Mesenteric fat pad (tissue), 1 donor: ENCODE measurements at places on chromosomes 1 and 21.

- no peak for DNase-seq
These were observed 70.8 kb upstream of the CASZ1 start for GRCh38 chr1:10867138-10867721.

DNA sequence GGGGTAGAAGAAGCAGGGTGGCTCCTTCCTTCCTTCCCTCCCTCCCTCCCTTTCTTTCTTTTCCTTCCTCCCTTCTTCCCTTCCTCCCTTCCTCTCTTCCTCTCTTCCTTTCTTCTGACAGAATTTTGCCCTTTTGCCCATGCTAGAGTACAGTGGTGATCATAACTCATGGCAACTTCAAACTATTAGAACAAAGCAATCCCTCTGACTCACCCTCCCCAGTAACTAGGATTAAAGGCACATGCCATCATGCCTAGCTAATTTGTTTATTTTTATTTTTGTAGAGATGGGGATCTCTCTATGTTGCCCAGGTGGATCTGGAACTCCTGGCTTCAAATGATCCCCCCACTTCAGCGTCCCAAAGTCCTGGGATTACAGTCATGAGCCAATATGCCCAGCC is 10.0 kb upstream of the RPE65 start:
- no peak for DNase-seq

GRCh38 chr1:167232801-167233200 is 12.1 kb downstream of the POU2F1 start:
- DNase-seq, result no peak

GRCh38 chr1:158058237-158058985 is 65.0 kb downstream of the KIRREL1 start:
- no peak for DNase-seq

GRCh38 chr1:114771992-114772391 is 8.5 kb downstream of the SIKE1 start:
- DNase-seq, result no peak

DNA sequence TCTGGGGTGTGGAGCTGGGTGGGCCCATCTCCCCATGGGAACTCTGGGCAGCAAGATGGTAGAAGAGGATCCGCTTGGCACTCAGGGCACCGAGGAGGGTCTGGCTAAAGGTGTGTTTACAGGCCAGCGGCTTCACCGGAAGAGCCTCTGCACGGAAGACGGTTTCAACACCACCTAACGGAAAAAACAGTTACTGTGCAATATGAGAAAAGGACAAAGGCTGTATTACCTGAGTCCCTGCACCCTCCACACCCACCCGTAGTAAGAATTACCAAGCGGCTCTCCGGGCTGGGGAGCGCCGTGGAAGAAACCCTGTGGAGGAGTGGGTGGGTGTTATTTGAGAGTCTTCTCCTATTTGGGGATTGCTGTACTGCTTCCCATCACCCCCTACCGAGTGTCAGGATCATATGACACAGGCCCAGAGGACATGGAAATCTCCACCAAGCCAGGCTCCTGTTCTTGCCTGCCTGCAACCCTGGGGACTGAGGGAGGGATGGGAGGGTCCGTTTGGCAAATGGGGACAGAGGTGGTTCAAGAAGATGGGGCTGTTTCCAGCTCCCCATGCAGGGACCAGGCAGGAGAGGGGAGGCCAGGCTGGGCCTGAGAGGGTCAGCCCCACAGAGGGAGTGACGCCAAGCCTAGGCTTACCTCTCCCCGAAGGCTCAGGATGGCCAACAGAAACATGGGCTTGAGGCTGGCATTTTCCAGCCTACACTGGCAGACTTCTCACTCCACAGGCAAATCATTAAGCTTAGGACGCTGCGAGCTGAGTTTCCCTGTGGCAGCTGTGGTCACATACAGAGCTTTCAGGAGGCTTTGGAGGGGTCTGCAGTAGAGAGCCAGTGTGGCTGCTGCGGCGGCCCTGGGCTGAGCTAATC is 203.5 kb upstream of the TMEM51 start:
- no peak for DNase-seq

- DNase-seq, result no peak
These were observed 129.1 kb downstream of the S1PR1 start for GRCh38 chr1:101365878-101366277.

GRCh38 chr21:46095083-46095719 is 2.7 kb upstream of the COL6A2 start:
- DNase-seq, result peak; percentile 88

DNA sequence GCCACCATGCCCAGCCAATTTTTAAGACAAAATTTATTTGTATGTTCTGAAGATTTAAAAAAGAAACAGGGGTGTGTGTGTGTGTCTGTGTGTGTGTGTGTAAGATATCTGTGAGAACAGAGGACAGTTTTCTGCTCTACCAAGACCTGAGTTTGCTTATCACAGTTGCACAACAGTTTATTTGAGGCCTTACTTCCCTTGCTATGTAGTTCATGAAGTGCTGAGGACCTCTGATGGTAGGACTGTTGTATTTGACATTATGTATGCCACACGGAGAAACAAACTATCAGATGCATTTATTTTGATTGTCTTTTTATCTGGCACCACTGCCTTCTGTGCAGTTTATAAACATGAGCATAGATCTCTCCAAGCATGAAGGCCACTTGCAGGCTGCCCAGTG is 355.2 kb downstream of the PBX1 start:
- no peak for DNase-seq

GRCh38 chr1:246434335-246434734 is 72.7 kb downstream of the SMYD3 start:
- no peak for DNase-seq

DNA sequence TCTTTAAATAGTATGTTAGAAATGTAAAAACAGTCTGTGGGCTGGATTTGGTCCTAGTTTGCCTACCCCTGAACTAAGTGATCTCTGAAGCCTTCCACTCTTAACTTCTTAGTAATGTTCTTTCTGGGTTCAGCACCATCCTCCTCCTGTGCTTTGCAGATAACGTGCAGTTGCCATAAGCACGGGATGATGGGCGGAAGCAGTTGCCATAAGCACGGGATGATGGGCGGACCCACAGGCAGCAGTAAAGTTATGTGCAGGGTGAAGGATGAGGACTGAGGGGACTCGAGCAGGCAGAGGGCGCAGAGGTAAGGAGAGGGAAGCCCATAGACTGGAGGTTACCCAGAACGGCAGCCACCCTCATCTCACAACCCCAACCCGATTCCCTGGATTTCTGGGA is 25.6 kb downstream of the GPA33 start:
- no peak for DNase-seq

DNA sequence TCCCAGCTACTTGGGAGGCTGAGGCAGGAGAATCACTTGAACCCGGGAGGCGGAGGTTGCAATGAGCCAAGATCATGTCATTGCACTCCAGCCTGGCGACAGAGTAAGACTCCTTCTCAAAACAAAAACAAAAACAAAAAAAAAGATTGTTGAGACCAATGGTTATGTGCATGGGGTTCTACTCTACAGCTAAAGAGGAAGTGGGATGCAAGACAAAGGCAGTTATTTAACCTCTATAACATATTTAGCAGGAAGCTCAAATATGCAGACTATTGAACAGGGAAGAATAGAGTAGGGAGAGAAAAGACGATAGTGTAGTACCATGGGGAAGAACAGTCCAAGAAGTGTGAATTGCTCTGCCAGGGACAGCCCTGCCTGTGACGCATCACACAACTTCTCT is 227.7 kb downstream of the SMYD3 start:
- no peak for DNase-seq

DNA sequence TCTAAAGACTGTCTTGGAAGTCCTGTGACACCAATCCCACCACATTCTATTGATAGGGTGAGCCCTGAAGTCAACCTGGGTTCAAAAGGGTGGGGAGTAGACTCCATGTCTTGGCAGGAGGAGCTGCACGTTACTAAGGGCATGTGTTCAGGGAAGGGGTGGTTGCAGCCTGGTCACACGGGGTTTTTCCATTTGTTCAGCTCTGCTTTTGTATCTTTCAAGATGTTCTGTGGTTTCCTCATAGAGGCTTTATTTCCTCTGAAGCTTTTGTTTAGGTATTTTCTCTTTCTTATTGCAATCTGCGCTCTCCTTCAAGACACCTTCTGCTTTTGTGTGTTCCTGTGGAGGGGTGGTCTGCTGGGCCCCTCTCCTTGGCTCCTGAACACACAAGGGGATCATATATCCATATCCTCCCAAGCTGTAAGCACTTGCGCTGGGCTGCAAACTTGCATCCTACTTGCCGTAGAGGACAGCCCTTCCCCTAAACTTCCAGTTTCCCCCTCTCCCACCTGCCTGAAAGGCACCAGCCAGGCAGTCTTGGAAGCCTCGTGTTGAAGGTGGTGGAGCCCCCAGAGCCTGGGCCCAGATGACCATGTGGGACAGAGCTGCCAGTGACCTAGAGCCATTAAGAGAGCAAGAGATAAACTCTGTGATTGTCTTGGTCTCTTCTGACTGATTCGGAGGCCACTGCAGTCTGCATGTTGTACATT is 62.5 kb upstream of the TRAPPC10 start:
- DNase-seq, result no peak

- DNase-seq, result no peak
These were observed 14.5 kb downstream of the SORT1 start for GRCh38 chr1:109383087-109383779.

GRCh38 chr1:77370161-77370560 is 88.3 kb downstream of the AK5 start:
- DNase-seq, result no peak

- no peak for DNase-seq
These were observed 19.5 kb upstream of the TIPRL start for GRCh38 chr1:168159251-168159650.

GRCh38 chr1:25631750-25632485 is 15.3 kb downstream of the MAN1C1 start:
- DNase-seq, result peak; percentile 49

- DNase-seq, result no peak
These were observed 22.9 kb upstream of the LAMC1 start for GRCh38 chr1:183000167-183000962.
